Breast epithelium (tissue), 4 donors: ENCODE measurements at places on chromosomes 1 and 21. TPM values are rescaled to one million over a fixed set of nuclear protein-coding genes. Genes with fewer than 3 reads are reported as not detected.

The FRRS1 gene
- 12.1 TPM for total RNA-seq

The LCE1E gene
- not detected for total RNA-seq

The RHEX gene
- total RNA-seq: 20.6 TPM

The SHISAL2A gene
- total RNA-seq: not detected

The NID1 gene
- total RNA-seq: 60.3 TPM

The ERICH3 gene
- 0.29 TPM for total RNA-seq

The FTCD gene
- total RNA-seq: not detected

The RGS8 gene
- total RNA-seq: not detected

The AK5 gene
- 30.8 TPM for total RNA-seq

The ADGRB2 gene
- 1.3 TPM for total RNA-seq

The EPHA2 gene
- total RNA-seq: 16.7 TPM

The RHBDL2 gene
- total RNA-seq: 1.6 TPM

The MROH9 gene
- total RNA-seq: not detected

The MSH4 gene
- 0.32 TPM for total RNA-seq

The CHI3L2 gene
- total RNA-seq: 14.1 TPM

The NOS1AP gene
- total RNA-seq: 11.8 TPM

The ILF2 gene
- total RNA-seq: 147 TPM

The LIN28A gene
- total RNA-seq: not detected

The KRTAP22-1 gene
- total RNA-seq: not detected

The IFFO2 gene
- total RNA-seq: 35.3 TPM

The C1orf87 gene
- total RNA-seq: not detected

The SGIP1 gene
- total RNA-seq: 3.1 TPM

The FCRL3 gene
- total RNA-seq: 0.16 TPM

The FCRL4 gene
- total RNA-seq: not detected

The PDC gene
- not detected for total RNA-seq

The TRIM58 gene
- 4.6 TPM for total RNA-seq

The CFHR5 gene
- total RNA-seq: not detected

The CELSR2 gene
- 1.3 TPM for total RNA-seq

The AIRE gene
- total RNA-seq: not detected

The RAB3B gene
- total RNA-seq: not detected

The F3 gene
- total RNA-seq: 115 TPM

The SLC25A34 gene
- 1.8 TPM for total RNA-seq

The SHE gene
- total RNA-seq: 21.3 TPM

The PADI3 gene
- not detected for total RNA-seq

The OR2T33 gene
- total RNA-seq: not detected

The ZNF695 gene
- total RNA-seq: 1.1 TPM

The FCGR2B gene
- 5.6 TPM for total RNA-seq

The WNT3A gene
- not detected for total RNA-seq

The SPATA45 gene
- not detected for total RNA-seq

The PHLDA3 gene
- 92.7 TPM for total RNA-seq

The OXCT2 gene
- total RNA-seq: not detected

The ARHGAP30 gene
- 16.5 TPM for total RNA-seq

The TNNT2 gene
- 1.3 TPM for total RNA-seq

The SYCP1 gene
- 0.16 TPM for total RNA-seq
